ENCODE measurements at places on chromosomes 3 and 15. TPM values are rescaled to one million over a fixed set of nuclear protein-coding genes. Genes with fewer than 3 reads are reported as not detected.

DNA sequence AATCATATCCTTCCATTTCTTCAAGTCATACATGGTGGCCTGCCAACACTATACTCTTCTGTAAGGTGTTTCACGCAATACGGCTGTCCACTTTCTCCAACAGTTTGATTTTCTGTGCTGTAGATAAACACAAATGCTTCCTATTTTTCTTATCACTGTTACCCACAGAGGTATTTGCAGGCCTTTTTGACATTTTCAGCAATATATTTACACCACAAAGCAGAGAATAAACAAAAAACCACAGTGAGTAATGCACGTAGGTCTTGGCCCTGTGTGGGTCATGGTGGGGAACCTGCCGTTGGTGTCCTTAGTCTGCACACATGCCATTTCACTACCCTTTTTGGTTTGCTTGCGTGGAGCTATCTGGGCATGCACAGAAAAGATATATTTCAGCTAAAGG, 59.5 kb downstream of the LRRC28 start:
- DNase-seq: no peak

- peak; percentile 58 for DNase-seq
Observed at GRCh38 chr3:175941352-175941751, 1082.2 kb downstream of the NAALADL2 start.

- DNase-seq: no peak
Observed at GRCh38 chr3:34090876-34091275, 292.4 kb downstream of the PDCD6IP start.

GRCh38 chr3:102002056-102002455, 152.7 kb downstream of the NFKBIZ start:
- no peak for DNase-seq

DNA sequence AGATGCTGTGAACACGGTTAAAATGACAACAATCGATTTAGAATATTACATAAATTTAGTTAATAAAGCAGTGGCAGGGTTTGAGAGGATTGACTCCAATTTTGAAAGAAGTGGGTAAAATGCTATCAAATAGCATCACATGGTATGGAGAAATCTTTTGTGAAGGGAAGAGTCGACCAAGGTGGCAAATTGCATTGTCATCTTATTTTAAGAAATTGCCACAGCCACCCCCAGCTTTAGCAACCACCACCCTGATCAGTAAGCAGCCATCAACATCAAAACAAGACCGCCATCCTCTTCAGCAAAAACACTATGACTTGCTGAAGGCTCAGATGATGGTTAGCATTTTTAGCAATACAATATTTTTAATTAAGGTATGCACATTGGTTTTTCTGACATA, 5.7 kb upstream of the CCR5 start:
- no peak for DNase-seq

GRCh38 chr3:185934767-185935464, 2.9 kb downstream of the TRA2B start:
- no peak for DNase-seq

DNA sequence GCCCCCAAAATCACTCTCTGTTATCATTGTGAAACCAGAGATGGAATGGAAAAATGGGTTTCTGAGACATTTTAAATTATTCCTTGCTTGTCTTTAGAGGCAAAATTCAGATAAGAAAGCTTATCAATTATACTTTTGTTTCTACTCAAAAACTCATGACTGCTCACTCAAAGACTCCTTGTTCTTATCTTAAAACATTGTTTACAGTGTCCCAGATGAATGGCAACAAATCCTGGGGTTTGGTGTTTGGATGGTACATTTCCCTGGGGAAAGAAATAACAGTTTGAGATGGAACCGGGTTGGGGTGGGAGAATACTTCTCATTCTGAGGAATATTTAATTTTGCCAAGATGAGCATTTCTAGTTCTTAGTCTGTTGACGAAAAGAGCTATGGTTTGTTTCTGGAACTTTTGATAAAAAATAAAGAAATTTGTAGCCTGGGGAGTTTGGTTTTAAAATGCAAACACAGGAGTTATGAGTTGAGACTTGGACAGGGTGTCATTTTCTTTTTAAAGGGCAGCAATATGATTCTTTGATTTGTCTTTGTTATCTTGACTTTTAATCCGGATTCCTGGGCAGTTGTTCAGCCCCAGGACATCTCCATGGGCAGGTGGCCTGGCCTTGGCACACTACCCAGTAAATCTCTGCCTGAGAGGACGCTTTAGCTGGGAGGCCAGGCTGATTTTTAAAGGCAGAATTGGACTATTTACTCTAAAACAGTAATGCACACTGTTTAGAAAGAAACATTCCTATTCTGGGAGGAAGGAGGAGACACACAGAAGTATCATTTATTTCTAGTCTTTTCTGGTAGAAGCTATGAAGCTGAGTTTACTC, 32.4 kb downstream of the BTD start:
- DNase-seq: no peak

- no peak for DNase-seq
Observed at GRCh38 chr3:186540835-186541226, 3.3 kb downstream of the CRYGS start.

DNA sequence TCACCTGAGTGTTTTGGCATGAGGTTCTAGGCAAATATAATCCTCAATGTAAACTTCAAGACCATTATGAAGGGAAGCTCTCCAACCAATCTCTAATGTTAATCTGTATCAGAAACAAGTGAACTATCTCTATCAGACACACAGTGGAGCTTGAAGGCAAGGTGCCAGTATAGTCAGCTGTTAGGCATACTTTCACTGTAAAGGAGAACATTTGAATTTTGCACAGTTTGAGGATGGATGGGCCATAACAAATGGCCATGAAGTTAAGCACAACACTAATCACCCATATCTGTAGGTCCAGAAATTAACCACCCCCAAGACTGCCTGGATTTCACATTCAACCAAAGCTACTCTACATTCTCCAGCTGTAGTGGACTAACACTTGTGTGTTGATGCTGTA, 69.1 kb upstream of the LMOD3 start:
- DNase-seq: no peak

DNA sequence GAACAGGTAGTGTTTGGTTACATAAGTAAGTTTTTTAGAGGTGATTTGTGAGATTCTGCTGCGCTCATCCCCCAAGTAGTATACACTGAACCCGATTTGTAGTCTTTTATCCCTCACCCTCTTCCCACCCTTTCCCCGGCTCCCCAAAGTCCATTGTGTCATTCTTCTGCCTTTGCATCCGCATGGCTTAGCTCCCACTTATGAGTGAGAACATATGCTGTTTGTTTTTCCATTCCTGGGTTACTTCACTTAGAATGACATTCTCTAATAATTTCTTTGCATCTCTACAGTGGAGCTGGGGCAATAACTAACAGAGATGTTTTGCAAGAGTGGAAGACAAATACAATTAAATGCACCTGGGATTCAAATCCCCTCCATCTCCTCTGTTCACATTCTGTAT, 93.2 kb downstream of the TP63 start:
- no peak for DNase-seq

GRCh38 chr3:71702131-71703024, 22.8 kb downstream of the EIF4E3 start:
- DNase-seq: no peak

DNA sequence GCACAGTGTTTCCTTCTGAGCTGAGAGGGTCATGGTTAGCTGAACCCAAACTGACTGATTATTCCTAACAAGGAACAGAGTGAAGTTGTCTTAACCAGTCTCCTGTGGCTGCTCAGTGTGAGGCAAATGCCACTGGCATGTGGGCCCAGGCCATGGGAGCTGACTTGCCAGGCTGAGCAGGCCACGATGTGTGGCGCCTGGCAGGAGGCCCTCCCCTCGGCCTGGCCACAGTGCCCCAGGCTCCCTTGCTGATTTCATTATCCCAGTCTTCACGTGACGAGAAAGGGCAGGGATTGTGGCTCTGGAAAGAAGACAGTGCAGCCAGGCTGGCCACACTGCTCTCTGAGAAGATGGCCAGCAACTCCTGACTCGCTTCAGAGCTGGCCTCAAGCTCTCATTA, 58.8 kb downstream of the SLCO2A1 start:
- DNase-seq: no peak

- DNase-seq: no peak
Observed at GRCh38 chr15:91821458-91821857, 32.0 kb upstream of the SLCO3A1 start.

- DNase-seq: no peak
Observed at GRCh38 chr3:131898346-131898745, 136.5 kb downstream of the CPNE4 start.

- no peak for DNase-seq
Observed at GRCh38 chr3:123021388-123021787, 6.2 kb downstream of the SEMA5B start.

GRCh38 chr3:61152071-61152470, 99.2 kb downstream of the FHIT start:
- no peak for DNase-seq

DNA sequence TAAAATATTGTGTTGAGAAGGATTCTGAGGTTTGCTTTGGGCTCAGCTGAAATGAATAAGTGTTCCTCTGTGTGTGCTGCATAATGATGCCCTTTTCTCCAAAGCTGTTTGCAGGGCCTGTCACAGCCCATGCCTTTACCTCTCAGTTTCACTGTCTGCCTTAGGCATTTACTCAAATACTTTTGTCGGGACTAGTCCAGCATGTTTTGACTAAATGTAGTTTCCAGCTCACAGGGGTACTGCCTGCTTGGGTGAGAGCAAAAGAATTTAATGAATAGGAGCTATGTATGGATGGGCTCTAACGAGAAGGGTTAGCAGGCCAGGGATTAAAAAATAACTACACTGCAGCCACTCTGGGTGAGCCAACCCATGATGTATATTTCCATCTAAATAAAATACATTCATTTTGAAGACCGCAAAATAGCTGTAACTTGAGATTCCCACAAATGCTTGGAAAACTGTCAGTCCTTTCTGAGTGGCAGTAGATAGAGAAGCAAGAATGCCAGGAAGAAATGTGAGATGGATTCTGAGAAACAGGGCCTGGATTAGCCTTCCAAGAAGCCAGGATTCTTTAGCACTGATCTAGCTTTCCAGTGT, 549.2 kb upstream of the TBL1XR1 start:
- DNase-seq: no peak

DNA sequence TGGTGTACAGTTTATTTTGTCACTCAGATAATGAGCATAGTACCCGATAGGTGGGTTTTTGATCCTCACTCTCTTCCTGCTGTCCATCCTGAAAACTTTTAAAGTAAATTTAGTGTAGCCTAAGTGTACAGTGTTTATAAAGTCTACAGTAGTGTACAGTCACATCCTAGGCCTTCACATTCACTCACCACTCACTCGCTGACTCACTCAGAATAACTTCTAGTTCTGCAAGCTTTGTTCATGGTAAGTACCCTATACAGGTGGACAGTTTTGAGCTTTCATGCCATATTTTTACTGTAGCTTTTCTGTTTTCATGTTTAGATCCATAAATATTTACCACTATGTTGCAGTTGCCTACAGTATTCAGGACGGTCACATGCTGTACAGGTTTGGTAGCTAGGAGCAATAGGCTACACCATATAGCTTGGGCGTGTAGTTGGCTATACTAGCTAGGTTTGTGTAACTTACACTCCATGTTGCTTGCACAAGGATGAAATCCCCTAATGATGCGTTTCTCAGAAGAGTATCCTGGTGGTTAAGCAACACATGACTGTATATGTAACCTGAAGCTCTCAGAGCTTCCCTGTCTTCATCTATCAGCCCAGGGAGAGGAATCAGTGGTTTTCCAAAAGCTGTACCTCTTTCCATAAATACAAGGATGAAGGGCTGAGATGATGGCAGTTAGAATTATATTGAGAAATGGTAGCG, 87.6 kb upstream of the SLC25A26 start:
- no peak for DNase-seq

GRCh38 chr15:69862540-69862939, 235.2 kb downstream of the TLE3 start:
- DNase-seq: no peak

DNA sequence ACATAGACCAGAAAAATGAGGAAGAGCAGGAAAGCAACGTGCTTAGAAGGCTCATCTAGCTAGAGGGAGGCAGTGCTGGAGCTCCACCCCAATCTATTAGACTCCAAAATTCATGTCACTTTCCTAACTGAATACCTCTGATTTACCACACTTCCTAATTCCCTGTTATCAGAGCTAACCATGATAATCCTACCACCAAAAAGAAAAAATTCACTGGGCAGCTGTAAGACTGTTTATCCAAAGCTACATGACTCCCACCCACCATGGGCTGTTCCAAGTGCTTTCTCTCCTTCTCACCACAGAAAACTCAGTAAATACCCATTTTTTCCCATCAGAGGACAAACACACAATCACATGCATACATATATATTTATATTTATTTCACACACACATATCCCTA, 479.5 kb upstream of the WNT5A start:
- no peak for DNase-seq

- peak; percentile 47 for DNase-seq
Observed at GRCh38 chr15:66252685-66253417, 699 bp downstream of the MEGF11 start.

DNA sequence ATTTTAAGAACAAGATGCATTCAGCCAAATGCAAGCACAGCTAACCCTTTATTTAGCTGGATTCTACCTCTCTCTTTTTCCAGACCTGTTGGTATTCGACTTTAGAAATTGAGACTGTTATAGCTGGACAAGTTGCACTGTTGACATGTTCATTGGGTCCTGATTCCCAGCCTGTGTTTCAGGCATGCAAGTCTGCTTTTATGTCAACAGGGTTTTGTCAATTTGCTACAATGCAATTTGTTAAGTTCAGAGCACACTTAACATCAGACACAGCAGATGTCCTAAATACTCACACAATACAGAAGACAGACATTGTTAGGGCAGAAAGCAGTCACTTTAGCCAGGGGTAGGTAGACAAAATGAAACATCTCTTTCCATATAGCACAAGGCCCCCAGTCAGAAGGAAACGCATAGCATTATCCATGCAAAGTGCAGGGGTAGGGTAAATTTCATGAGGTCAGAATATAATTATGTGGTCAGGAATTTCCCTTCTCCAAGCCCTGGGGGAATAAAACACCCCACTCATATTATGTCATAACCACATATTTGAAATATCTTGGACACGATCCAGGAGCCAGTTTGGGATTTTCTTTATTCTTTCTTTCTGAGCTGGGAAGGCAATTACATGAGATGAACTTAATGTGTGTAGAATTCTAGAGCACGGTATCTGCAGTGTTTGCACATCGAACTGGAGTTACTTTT, 504.1 kb downstream of the NTRK3 start:
- peak; percentile 89 for DNase-seq

DNA sequence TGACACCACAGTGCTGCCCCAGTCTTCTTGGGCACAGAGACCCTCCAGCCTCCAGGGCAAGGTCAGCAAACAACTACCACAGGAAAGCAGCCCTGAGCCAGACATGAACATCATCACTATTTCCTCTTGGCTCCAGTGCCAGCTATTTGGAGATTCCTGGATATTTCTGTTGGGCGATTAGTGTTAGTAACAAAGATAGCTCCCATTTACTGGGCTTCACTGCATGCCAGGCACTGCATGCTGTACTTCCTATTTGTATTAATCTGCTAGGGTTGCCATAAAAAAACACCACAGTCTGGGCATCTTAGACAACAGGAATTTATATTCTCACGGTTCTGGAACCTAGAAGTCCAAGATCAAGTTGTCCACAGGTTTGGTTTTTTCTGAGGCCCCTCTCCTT, 255.1 kb upstream of the STT3B start:
- DNase-seq: no peak

- DNase-seq: no peak
Observed at GRCh38 chr15:43828061-43828657, 1.4 kb downstream of the WDR76 start.

The PLIN1 gene
- total RNA-seq: not detected

The GRAMD1C gene
- 7.1 TPM for total RNA-seq

The MED12L gene
- total RNA-seq: 0.24 TPM

The MKRN2OS gene
- not detected for total RNA-seq

The BCHE gene
- 78.5 TPM for total RNA-seq

The GABRR3 gene
- total RNA-seq: not detected

The LSAMP gene
- total RNA-seq: not detected

The OIP5 gene
- total RNA-seq: 81.2 TPM

The SYNM gene
- total RNA-seq: 8.3 TPM

The TM4SF4 gene
- 10.9 TPM for total RNA-seq

The TM4SF1 gene
- 60.5 TPM for total RNA-seq
